T-helper 1 cell (primary cell): ENCODE measurements at places on chromosomes 2 and 18.

DNA sequence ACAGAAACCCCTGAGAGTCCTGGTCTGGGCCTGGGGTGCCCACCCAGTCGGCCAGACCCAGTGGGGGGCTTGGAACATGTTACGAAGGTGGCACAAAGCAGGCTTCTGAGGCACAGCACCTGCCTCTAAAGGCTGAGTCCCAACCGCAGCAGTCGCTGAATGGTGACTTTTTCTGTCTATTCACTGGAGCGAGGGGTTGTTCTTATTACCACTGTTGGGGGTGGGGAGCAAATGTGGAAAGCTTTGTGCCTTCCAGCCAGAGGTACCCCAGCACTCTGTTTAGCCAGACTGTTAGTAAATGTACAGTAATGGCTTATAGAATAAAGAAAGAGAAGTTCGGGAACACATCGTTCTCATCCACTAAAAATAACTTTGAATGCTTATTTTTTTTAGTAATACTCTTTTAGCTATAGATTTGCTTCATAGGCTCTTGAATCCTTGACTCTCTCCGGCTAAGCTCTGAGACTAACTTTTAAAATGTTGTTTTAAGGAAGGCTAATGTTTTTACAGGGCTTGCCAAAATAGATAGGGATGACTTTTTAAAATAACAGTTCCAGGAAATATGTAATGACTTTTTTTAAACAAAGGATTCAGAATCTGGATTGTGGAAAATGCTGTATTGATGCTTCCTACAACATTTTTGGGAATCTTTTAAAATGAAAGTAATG is 23.4 kb upstream of the PTPN2 start:
- DNase-seq, result no peak

DNA sequence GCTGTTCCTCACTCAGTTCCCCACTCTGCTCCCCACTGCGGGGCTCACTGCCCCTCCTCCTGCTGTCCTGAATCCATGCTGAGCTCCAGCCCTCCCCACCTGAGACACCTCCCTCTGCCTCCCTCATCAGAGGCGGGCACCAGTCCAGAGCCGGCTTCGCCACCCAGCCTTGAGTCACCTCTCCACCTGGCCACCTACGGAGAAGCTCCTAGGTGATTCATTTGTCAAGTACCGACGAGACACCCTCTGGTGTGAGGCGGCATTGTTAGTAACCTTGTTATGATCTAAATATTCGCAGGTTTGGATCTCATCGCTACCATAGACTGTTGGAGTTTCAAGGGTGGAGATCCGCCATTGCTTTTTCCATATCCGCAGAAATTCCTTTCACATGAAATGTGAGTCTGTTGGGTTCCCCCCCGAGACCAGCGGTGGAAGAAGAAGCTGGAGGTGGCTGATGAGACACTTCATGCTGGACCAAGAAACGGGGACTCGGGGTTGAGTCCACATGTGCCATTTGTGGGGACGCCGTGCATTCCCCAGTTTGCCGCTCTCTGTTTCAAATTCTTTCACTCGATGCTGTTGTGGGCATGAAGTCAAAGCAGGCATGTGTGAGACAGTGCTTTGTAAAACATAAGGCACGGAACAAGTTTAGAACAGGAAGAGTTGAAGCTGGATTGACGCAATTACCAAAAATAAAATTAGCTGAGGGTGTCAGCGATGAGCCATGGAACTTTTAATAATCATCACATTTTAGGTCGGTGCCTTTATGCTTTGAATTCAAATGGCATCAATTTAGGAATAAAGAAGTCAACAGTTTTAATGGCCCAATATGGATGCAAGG is 259.8 kb upstream of the HDAC4 start:
- DNase-seq, result no peak

DNA sequence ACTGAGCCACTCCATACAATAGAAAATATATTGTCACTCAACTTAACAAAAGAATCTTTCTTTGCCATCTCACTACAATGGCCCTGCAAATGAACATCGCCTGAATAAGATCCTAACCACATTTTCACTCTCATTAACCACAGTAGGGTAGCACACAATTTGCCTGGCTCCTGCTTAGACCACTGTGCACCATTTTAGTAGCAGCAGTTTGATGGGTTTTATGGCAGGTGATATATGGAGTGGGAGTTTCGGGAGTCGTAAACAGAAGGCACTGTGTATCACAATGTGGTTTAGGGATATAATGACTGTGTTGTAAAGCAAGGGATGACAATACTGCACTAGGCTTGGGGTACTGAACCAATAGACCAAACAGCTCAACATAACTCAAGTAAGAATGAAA is 617.4 kb downstream of the BCL11A start:
- DNase-seq, result no peak

GRCh38 chr2:10810202-10811161 is 2.1 kb downstream of the PDIA6 start:
- no peak for DNase-seq

DNA sequence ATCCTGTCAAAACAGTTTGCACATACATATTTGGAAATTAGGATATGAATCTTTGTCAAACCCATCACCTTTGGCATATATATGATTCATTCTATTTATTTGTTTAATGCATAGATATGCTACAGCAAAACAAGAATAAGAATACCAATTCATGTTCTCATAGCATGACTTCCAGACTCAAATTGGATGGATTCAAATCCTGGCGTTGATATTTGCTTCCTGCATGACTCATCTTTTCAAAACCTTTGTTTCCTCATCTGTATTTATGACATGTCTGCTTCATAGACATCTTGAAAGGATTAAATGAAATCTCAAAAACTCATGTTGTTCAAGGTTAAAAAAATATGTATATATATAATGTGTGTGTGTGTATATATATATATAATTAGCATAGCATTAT is 261.3 kb downstream of the MBD5 start:
- no peak for DNase-seq

DNA sequence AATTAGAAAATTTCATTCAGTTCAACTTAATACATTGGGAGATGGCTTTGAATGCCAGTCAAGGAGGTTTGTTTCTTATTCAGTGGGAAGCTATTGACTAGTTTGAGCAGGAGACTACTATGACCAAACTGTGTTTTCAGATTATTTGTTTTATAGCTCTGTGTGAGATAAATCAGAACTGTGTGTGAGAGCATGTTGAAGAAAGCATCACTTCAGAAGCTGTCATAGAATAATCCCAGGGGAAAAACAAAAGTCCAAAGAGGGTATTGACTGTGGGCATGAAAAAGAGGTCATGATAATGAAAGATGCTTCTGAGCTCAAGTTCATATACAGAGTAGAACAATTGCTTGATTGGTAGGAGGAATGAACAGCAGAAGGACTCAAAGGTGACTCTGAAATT is 160.6 kb downstream of the MAP2 start:
- DNase-seq, result no peak

- DNase-seq, result peak; percentile 28
These were observed 3.5 kb upstream of the PPP1CB start for GRCh38 chr2:28748176-28748575.

- DNase-seq, result no peak
These were observed 27.5 kb upstream of the CAB39 start for GRCh38 chr2:230685178-230685577.

GRCh38 chr2:105403783-105404698 is 5.2 kb upstream of the FHL2 start:
- no peak for DNase-seq

GRCh38 chr18:24160086-24160485 is 21.2 kb downstream of the CABYR start:
- DNase-seq, result no peak

- DNase-seq, result no peak
These were observed 16.6 kb upstream of the NABP1 start for GRCh38 chr2:191661097-191661924.

DNA sequence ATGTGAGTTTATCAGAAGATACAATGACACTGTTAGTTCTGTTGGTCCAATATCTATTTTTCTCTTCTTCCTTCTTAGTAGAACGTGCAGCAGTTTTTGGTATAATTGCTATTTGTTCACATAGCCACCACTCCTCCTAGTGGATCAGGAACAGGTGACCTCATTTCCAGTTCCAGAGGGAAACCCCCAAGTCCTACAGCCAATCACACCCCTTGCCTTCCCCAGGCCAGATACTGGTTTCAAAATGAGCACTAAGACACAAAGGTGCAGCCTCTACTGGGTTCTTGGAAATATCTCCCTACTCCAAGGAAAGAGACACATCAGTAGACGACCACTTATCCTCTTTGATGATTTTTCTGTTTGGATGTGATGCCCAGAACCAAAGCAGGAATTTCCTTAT is 103.2 kb downstream of the TCF4 start:
- DNase-seq, result no peak

- no peak for DNase-seq
These were observed 34.2 kb downstream of the RAB10 start for GRCh38 chr2:26067980-26068507.

GRCh38 chr18:56748698-56749268 is 97.6 kb downstream of the WDR7 start:
- no peak for DNase-seq

GRCh38 chr18:7064346-7064745 is 53.3 kb downstream of the LAMA1 start:
- DNase-seq, result no peak

DNA sequence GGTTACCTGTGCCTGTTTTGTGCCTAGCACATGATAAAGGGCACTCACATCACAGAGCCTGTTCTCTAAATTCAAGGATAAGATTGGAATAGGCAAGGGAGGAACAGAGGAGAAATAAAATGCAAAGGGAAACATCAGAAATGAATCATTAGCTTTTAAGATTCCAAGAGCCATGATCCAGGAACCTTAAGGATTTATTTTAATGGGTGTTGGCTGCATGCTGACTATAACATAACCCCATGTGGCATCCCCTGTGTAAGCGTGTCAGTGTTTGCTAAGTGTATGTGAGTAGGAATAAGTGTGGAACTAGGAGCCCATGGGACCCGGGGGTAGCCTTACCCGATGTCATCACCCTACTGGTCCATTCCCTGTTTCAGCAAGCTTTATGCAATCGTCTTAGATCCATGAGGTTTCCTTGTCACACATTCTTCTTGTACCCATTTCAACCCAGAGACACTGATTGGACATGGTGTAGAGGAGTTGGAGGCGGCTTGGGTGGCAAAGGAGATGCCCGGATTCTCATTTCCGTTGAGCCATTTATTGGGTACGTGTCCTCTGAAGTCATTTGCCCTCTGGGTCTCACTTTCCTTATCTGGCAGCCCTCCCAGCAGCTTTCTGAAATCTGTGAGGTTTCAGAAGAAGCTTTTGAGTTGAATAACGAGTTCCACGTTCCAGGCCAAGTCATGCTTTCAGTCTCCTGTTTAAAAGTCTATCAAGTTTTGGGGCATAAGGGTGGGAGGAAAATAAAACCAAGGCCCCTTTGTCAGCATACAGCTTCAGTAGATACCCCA is 117.0 kb downstream of the MGAT5 start:
- DNase-seq, result no peak

DNA sequence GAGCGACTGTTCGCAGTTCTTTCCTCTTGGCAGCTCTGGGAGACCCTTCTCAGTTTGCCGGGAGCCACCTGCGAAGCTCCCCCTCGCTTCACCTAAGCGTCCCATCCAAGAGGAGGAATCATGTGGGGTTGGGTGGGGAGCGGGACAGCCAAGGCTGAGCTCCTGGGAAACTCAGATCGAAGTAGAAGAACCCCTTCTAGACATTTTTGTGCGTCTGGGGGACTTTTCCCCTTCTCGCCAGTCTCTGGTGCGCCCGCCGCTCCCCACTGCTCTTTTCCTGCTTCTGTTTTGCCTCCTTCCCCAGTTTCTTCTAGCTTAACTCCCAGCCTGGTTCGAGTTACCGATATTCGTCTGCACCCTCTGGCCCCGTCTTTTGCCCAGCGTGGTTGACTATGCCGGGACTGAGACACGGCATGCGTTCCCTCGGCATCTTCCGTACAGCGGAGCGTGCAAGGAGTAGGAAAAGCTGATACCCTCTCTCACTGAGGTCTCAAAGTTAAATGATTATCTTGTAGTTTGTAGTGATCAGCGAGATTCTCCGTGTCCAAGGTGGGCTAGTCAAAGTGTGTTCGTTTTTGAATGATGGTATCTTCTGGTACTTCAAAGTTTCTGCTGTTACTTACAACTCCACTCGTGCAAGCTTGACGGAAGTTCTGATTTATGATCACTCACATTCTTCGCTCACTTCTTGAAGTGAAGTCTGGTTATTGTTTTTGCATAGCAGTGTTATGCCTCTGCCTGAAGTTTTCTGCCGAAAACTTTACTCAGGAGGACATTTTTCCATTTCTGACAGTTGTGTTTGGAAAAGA is 664 bp downstream of the CAMKMT start:
- DNase-seq, result peak; percentile 19

GRCh38 chr2:61179701-61180639 is 18.0 kb downstream of the C2orf74 start:
- DNase-seq, result no peak

- DNase-seq, result no peak
These were observed 26.0 kb upstream of the ANXA4 start for GRCh38 chr2:69715964-69716363.

GRCh38 chr18:46720521-46720920 is 36.3 kb downstream of the ST8SIA5 start:
- no peak for DNase-seq

DNA sequence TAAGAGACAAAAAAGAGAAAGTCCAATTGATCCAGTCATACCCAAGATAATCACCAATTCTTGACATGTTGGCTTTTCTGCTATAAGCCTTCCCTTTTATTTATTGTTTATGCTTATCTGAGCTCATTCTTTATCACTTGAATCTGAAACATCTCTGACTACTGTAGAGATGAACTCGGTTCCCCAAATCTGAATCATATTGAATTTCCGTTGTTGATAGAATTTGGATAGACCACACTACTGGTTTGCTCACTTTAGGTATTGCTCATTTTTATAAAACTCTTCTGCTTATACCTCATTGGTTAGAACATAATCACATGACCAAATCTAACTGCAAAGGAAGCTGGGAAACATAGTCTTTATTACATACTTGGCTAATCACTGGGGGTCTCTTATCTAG is 236.9 kb downstream of the TRIB2 start:
- no peak for DNase-seq

GRCh38 chr2:180991820-180992219 is 11.4 kb downstream of the UBE2E3 start:
- DNase-seq, result no peak

GRCh38 chr2:68632021-68632420 is 11.4 kb upstream of the PROKR1 start:
- no peak for DNase-seq
